Activated effector memory CD4-positive, alpha-beta T cell treated with Interleukin-2 at 50 U/mL for 16 hours (primary cell): ENCODE measurements at places on chromosomes 5 and 9.

DNA sequence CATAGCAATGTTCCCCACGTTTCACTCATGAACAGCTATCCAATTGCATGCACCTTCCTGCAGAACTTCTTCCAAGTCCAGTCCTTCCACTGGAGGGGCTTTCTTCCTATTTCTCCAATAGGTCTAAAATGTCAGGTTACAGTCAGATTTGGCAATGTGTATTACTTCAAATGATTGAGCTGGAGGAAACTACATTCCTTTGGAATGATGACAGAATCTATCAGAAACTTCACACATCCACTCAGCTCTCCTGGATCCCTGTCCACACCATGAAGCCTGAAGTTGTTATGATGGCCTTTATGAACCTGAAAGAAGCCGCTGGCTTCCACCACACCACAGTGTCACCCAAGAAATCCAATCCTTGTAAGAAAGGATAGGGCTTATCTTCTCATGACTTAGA, 32.2 kb downstream of the FBXW2 start:
- DNase-seq = no peak

- DNase-seq = no peak
Observed at GRCh38 chr9:133101356-133102189, 19.5 kb downstream of the RALGDS start.

GRCh38 chr9:110125207-110125751, 82.7 kb downstream of the C9orf152 start:
- DNase-seq = no peak

DNA sequence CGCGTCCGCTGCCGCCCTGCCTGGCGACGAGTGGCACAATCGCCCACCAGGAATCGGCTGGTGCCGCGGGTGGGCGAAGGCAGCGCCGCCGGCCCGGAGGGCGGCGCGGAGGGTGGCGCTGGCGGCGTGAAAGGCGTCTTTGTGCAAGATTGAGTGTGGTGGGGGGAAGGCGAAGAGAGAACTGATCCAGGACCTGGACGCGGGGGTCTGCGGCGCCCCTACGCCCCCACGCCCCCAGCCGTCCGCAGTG, 4.6 kb upstream of the RGMB start:
- no peak for DNase-seq

GRCh38 chr5:96751203-96752169, 56.3 kb downstream of the ERAP1 start:
- DNase-seq = no peak

GRCh38 chr9:114098936-114099668, at the start of gene KIF12:
KIF12 (minus strand) TSS chr9:114099292; CDS start chr9:114099276, 16 bp downstream.
- DNase-seq = no peak

DNA sequence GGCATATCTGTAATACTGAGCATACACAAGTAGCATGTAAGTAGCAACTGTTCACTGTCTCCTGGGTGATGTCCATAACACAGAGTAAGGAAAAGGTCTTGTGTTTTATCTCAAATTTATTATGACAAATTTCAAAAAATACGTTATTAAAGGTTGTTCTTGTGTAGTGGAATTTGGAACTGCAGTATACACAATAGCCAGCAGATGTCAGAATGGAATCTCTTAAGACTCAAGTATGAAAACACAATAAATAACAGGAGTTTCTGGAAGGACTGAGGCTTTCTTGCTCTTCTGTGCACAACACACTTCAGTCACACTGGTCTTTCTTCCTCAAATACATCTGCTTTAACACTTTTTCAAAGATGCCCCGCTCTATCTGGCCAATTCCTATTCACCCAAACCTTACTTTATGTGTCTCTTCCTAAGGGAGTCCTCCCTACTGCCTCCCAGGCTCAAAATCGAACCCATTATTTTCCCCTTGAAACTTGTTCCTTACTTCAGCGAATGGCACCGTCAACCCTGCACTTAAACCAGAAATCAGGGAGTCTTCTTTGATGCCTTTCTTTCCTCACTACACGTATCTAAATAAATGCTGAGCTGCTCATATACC, 6.5 kb upstream of the FBXO10 start:
- DNase-seq = no peak

- no peak for DNase-seq
Observed at GRCh38 chr5:122702524-122702875, 72.4 kb upstream of the SNX2 start.

- DNase-seq = no peak
Observed at GRCh38 chr9:81669866-81670265, 19.5 kb downstream of the TLE1 start.

DNA sequence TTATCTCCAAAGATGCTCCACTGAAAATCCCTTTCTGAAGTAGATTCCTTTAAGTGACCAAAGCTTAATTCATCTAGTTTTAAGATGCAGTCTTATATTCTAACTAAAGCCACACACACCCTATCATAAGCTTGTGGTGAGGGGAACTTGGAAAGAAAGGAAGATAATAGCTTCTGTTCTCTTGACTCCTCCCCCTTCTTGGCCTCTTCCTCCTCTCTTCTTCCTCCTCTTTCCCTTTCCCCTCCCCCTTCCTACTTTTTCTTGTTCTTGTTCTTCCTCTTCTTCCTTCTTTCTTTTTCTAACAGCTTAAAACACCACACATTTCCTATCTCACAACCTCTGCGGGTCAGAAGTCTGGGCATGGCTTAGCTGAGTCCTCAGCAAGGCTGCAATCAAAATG, 23.5 kb downstream of the IL7R start:
- no peak for DNase-seq

- no peak for DNase-seq
Observed at GRCh38 chr9:79461712-79462111, 110.1 kb upstream of the TLE4 start.

DNA sequence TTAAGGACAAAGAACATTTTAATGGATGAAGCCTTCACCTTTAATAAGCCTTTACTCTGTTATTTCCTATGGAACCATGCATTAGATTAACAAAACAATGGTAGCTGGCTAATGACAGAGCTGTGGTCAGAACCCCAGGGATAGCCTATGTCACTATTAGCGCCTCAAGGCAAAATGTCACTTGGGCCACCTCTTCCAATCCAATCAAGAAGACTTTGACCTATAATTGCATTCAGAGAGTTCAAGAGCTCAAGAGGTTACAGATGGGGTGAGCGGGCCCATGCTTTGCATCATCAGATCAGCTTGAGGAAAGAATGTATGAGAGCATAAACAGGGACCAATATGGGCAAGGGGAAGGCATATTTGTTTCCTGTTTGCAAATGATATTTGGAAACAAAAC, 425.1 kb downstream of the ARHGEF28 start:
- no peak for DNase-seq
